ENCODE measurements at places on chromosomes 4 and X. TPM values are rescaled to one million over a fixed set of nuclear protein-coding genes. Genes with fewer than 3 reads are reported as not detected.

DNA sequence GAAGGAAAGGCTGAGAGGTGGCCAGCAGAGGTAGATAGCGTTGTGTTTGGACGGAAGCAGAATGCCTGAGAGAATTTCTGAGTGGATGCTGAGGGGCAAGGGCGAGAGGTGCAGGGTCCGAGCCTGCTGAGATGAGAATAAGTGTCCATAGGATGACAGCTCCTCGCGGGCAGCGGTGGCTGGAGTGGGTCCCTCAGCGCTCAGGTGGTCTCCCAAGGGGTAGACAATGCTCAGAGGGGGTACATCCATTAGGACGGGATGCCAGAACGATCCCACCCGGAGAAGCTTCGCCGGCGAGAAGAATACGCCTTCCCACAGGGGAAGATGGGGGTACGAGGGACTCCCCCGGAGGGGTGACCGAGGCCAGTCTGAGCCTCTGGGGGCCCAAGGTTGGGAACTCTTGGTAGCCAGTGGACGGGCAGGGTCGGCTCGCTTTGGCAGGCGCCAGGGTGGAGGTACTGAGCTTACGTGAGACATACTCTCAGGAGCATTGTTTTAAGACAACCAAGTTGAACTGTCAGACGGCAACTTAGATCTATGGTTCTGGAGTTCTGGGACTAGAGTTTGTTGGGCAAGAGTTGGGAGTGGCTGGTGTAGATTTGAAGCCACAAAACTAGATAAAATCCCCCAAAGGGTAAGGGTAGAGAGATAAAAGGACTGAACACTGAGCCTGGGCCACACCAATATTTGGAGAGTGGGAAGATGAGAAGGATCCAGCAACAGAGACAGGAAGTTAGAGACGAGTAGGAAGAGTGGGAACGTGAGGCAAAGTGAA lies 15.8 kb downstream of the BRCC3 start:
- DNase-seq = no peak

GRCh38 chr4:180947425-180947824 lies 1295.8 kb upstream of the TENM3 start:
- DNase-seq = peak; percentile 11

GRCh38 chrX:13284570-13284969 lies 35.3 kb downstream of the ATXN3L start:
- peak; percentile 22 for DNase-seq

DNA sequence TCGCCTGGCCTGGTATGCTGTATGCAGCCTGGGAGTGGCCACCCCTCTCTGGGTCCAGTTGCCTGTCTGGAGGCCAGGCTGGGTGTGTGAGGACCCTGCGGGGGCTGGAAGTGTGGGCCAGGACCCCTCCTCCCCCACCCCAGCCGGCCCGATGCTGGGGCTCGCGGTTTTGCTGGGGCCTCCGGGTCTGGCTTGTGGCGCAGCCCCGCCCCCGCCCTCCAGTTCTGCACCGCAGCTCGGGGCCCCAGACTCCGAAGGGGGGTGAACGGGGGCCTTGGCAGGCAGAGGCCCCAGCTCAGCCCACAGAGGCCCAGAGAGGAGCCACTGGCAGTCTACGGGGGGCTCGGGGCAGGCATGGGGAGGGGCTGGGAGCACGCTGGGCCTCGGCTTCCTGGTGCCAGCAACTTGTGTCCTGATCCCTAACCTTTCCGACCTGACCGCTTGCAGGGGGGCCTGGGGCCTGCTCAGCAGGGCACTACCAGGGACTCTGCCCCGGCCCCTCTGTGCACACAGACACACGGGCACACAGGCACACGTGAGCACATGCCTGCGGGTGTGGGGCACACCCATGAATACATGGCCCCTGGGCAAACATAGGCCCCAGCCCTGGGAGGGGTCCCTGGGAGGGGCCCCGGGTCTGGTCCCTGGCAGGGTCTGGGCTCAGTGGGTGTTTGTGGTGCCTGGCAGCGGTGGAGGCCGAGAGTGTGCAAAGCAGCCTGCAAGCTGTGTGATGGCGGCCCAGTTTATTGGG lies 21.4 kb upstream of the FGFR3 start:
- no peak for DNase-seq

- no peak for DNase-seq
Observed at GRCh38 chrX:103846386-103846785, 14.3 kb upstream of the RAB9B start.

DNA sequence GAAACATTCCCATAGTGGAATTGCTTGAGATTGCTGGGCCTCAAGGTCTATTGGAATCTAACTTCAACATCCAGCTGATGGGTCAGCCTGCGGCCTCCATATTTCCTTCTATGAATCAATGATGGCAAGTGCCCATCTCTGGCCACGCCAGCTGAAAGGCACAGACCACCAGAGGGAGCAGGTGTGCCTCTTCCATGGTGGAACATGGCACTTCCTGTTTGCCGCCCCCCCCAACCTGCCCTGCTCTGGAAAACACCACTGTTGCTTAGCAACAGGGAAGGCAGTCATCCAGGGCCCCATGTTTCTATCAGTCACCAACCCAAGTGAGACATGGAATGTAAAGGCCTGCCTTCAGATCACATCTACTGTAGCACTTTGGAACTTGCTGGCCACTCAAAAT lies 11.6 kb downstream of the PAGE4 start:
- peak; percentile 84 for DNase-seq

DNA sequence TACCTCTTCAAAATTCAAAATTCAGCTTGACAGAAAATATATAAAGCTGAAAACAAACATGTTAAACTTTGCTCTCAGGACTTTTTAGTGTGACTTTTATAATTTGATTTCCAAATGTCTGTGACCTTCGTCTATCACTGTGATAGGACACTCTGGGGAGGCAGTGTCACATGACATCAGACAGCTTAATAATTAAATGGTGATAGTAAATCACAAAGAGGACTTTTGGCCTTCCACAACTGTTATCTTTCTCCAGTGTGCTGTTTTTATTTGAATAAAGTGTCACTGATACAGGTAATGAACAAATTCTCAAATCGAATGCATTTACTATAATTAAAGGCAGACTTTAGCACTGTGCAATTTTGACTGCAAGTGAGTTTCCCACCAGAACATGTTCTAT lies 83.1 kb downstream of the MID1 start:
- DNase-seq = no peak

GRCh38 chrX:83469551-83469950 lies 38.5 kb upstream of the POU3F4 start:
- DNase-seq = peak; percentile 29

DNA sequence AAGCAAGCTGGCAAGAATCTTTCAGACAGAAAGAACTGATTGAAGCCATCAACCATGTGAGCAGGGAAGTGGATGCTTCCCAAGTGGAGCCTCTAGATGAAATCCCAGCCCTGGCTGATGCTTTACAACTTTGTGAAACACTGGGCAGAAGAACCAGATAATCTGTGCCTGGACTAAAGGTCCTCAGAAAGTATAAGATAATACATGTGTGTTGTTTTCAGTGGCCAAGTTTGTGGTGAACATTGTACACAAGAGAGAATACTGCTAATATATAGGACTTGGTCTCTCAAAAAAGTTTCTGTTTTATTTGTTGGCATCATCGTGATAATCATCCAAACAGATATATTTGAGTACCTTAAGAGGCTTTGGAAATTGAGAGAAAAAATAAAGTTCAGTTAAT lies 1367.8 kb upstream of the IGFBP7 start:
- DNase-seq = no peak

DNA sequence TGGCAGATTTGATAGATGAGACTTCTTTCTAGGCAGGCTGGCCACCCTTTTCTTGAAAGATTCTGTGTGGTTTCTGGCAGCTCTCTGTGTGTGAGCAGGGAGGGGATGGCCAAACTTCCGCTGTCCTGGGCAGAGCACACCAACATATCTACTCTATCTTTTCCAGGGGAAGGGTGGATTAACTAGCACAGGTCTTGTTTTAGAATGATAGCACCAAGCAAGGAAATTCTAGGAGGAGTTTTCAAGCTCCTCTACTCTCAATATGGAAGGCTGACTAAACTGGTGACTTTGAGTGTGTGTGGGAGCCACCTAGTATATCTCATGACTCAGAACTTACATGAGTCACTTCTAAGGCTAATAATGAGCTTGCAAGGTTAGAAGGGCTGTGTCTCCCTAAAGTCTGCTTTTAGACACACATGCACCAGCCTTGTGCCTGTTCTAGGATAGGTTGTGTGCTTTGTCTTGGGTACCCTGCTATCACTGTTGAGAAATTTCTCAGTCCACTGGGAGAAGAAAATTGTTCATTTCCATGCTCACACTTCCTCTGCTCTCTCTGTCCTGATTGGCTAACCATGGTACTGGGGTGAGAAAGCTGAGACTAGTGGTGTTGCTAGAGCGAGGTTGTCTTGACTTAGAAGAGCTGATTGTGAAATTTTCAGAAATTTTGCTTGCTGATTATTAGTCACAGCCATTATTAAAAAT lies 72.9 kb downstream of the YIPF6 start:
- no peak for DNase-seq

GRCh38 chr4:144906181-144906925 lies 191.6 kb downstream of the ANAPC10 start:
- no peak for DNase-seq

GRCh38 chrX:107565931-107566603 lies 62.2 kb upstream of the PRPS1 start:
- DNase-seq = peak; percentile 85

DNA sequence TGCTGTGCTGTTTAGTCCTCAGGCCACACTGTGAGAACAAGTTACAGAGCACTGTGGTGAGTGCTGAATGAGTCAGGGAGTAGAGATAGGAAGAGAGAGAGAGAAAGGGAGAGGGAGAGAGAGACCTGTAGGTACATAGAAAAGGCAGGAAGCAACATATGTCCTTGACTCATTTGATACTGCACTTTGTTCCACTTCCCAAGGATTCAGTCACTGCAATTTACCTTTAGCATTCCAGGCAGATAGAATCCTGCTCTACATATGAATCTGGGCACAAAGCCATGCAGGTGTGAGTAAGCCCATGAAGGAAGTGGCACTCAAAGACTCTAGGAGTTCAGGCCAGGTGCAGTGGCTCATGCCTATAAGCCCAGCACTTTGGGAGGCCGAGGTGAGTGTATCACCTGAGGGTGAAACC lies 1.0 kb upstream of the DAPP1 start:
- DNase-seq = no peak

DNA sequence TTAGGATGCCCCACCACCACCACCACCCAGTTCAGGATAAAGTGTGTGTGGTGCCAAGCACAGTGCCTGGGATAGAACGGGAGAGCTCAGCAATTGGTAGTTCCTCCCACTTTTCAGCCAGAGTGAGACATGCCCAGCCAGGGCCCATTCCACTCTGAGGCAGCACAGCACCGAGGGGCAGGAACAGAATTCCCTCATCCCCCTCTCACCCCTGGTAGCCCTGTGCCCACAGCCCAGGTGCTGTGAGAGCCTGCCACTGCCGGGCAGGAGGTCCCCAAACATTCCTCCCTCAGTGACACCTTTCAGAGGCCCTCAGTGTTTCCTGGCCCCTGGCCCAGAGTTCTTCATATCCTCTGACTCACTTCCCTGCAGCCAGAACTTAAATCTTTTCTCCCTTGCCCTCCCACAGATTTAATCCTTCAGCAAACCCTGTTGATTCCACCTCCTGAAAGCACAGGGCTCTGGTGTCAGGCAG lies 8.1 kb downstream of the RIPPLY1 start:
- DNase-seq = no peak

GRCh38 chrX:346034-346813 lies 27.6 kb upstream of the GTPBP6 start:
- DNase-seq = no peak

- DNase-seq = no peak
Observed at GRCh38 chr4:17662694-17663093, 48.3 kb downstream of the MED28 start.

GRCh38 chrX:97167333-97167732 lies 283.6 kb downstream of the RPA4 start:
- no peak for DNase-seq

The FDCSP gene
- not detected for total RNA-seq

The ATOH1 gene
- total RNA-seq = 0.06 TPM

The FAM133A gene
- total RNA-seq = 2.2 TPM

The PTPN13 gene
- 183 TPM for total RNA-seq

The DCLK2 gene
- 7.9 TPM for total RNA-seq

The YIPF7 gene
- not detected for total RNA-seq

The F11 gene
- total RNA-seq = not detected

The ESX1 gene
- total RNA-seq = not detected

The SPANXB1 gene
- not detected for total RNA-seq

The PNMA6A gene
- total RNA-seq = 3.2 TPM

The TMPRSS11D gene
- total RNA-seq = not detected

The CXCL6 gene
- total RNA-seq = 1.5 TPM

The ADGRG2 gene
- total RNA-seq = 0.43 TPM

The HS6ST2 gene
- total RNA-seq = 36.8 TPM

The TRIM61 gene
- not detected for total RNA-seq

The NPY2R gene
- 8.5 TPM for total RNA-seq

All from neural progenitor cell (in vitro differentiated cells).